AG08395 (cell line): ENCODE measurements at places on chromosomes 6 and 20.

DNA sequence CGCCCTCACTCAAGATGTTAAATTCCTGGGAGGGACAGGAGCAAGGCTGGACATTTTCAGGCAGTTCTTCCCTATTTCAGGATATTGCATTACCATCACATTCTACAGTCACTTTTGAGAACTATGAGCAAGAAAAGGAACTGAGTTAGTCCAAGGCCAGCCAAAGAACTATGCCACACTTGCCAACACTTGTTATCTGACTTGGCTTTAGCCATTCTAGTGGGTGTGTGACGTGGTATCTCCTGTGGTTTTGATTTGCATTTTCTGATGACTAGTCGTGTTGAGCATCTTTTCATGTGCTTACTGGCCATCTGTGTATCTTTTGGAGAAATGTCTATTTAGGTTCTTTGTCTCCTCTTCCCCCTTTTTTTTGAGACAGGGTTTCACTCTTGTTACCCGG lies 12.0 kb downstream of the XRN2 start:
- DNase-seq = peak; percentile 36

GRCh38 chr6:52760105-52760765 lies 3.0 kb downstream of the GSTA2 start:
- no peak for DNase-seq

GRCh38 chr6:104813552-104813951 lies 46.2 kb downstream of the HACE1 start:
- no peak for DNase-seq

DNA sequence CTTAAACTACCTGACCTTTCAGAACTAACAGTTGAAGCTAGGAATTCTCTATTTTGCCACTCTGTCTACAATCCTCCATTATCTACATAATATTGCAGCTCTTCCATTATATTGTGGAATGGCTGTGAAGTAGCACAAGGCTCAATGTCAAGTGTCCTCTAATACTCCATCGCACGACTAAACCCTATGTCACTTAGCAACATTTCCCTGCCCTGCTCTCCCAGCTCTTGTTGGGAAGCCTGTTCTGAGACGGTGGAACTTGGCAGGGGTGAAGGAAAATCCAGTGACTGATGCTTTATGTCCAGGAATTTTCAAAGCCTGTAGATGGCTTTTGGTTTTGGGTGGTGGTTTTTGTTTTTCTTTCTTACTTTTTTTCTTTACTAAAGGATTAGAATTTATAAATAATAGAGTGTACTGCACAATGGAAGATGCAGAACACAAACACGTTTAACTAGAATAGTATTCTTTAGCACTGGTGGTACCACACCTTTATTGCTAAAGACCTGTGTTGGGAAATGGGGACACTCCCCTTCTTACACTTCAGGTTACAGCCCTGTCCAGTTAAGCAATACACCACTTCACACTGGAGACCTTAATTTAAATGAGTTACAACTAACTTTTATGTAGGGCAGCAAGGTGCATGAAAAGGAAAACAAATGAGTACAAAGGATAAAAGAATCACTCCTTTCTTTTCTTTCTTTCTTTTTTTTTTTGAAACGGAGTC lies 20.7 kb upstream of the AMD1 start:
- DNase-seq = no peak

DNA sequence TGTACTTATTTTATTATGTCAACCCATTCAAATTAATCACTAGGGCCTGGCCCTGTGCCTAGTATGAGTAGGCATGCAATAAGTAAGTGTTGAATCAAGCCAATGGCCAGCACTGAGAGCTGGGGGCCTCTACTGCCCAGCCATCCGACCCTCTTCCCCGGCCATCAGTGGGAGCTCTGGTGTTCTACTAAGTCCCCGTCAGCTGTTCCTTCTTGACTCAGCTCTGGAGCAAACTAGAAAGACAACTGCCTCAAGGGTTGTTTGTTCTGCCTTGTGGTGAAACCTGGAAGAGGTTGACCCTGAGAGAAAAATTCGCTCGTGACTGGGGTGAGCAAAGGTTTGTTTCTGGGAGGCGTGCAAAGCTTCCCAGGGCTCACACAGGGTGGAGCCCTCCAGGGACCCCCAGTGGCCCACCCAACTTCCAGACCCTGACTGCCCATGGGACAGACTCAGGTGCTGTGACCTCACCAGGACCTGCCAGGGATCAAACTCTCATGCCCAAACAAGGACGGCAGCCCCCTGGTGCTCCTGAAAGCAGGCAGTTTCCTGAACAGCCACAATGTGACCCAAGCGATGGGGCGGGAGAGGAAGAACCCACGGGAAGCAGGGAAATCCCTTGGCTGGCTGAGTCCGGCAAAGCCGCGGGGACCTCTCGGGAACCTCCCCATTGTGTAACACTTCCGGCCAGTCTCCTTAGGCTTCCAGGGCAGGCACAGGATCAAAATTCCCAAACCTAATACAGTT lies 50.4 kb downstream of the BANF2 start:
- peak; percentile 44 for DNase-seq

GRCh38 chr6:136736281-136736960 lies 55.9 kb downstream of the MAP3K5 start:
- no peak for DNase-seq

DNA sequence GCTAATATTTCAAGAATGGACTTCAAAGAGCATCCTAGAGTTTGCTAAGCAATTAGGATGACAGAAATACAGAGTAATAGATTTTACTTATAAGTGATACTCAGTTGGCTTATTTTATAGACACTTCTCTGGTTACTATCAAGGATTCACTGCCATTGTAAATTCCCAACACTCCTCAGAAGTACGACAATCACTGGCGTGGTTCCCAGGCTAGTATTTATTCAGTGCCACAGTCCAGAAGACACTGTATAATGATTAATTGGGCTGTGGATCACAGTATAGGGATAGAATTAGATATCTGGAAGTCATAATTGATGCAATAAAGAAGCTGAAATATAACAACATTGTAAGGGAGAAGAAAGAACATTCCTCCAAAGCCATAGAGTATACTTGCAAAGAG lies 15.7 kb downstream of the MANEA start:
- DNase-seq = no peak
